Activated CD4-positive, alpha-beta T cell treated with anti-CD3 and anti-CD28 coated beads for 48 hours (primary cell): ENCODE measurements at places on chromosomes 1 and 21.
A peak's percentile ranks its signal among the peaks of the same experiment; 100 is the strongest.

DNA sequence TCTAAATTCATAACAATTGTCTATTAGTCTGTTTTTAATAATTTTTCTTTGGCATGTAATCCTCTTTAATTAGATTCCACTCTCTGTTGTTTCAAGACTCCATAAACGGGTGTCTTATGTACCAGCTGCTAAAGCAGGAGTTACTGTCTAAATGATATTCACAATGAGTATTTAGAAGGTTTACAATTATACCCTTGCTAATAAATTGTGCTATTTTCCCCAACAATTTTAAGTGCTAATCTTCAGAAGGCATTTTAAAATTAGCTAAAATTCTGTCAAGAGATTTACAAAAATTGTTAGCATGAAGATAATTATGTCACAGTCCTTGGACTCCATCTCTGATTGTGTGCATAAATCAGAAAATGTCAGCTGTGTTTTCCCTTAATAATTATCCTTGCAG is 83.7 kb downstream of the DPYD start:
- DNase-seq, result no peak

- DNase-seq, result no peak
These were observed 174.0 kb upstream of the KAZN start for GRCh38 chr1:14424325-14425002.

DNA sequence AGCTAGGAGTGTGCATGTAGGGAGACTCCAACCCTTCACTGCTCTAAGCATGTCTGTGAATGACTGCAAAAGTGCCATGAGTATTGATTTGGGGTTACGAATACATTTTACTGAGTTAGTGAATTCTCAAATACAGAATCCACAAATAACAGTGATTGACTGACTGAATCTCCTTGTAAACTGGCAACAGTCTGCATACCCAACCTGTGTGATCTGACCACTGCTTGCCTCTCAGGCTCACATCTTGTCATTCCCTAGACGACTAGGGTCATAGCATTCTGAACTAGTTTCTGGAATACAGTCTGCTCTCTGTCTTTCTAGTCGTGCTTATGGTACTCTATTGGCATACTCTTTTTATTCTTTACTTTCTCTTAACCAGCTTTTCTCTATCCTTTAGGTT is 7.4 kb downstream of the RRP15 start:
- no peak for DNase-seq

DNA sequence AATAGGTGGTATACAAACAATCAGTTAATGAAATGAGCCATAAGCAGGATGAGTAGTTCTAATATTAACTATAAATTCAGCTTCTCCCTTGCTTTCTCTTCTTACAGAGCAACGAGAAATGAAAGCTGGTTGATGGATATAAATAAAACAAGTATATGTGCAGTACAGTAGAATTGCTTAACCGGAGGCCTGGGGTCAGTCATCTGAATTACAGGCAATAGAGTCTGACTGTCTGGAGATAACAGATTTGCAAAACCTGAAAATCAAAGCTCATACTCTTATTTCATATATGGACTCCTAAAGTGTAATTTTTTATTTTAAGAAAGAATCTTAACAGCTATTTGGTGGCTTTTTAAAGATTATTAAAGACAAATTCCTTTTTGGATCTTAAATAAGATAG is 43.1 kb upstream of the SGIP1 start:
- DNase-seq, result no peak

DNA sequence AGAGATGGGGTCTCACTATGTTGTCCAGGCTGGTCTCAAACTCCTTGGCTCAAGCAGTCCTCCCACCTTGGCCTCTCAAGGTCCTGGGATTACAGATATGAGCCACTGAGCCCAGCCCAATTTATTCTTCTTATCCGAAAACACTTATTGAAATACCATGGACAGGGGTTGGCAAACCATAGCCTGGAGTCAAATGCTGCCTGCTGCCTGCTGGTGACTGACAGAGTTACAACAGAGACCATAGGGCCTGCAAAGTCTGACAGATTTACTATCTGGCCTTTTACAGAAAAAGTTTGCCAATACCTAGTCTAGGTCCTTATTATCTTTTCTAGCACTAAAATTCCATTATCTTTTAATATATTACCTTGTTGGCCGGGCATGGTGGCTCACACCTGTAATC is 87.1 kb upstream of the ZNF281 start:
- DNase-seq, result no peak

- DNase-seq, result no peak
These were observed at the start of gene WNT4 for GRCh38 chr1:22143065-22144033. TSS of gene WNT4 (minus strand) at chr1:22143097. CDS start at chr1:22142922, 175 bp downstream.

- no peak for DNase-seq
These were observed 149.8 kb downstream of the PDE4B start for GRCh38 chr1:65942476-65942875.

DNA sequence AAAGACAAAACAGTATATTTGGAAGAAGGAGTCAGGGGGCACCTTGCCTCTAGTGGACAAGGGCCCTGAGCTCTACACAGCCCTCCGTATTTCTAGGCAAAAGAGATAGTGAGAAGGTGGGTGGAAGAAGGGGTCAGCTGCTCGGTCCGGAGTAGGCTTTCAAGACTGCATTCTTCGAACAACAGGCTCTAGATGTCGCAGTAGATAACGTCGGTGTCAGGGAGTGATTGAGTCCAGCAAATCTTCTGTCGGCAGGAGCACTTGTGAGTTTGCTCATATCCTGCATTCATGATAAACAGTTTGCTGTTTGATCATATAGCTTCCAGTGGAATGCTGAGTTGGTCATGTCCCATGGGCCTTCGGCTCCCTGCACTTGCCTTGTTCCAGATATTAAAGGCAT is 36.8 kb downstream of the DIPK1A start:
- DNase-seq, result no peak

- no peak for DNase-seq
These were observed 10.5 kb upstream of the CPLANE2 start for GRCh38 chr1:16247441-16247840.

DNA sequence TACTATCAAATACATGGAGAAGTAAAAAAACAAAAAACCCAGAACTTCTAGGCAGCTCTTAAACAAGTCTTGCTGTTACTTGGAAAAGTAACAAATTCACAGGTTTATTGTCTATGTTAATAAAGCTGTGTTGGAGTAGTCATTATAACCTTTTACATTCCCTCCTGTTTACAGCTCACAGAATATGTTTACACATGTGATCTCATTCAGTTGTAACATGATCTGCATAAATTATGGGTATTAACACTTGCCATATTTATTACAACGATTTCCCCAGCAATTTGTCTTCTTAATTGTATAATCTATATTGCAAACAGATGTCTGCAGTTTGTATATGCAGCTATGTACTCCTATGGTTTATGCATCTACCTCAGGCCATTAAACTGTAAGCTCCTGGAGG is 28.6 kb downstream of the ERG start:
- no peak for DNase-seq

- DNase-seq, result no peak
These were observed 350.2 kb downstream of the ZNF326 start for GRCh38 chr1:90344963-90345730.

- peak; percentile 19 for DNase-seq
These were observed 82.1 kb downstream of the KCND3 start for GRCh38 chr1:111907321-111907720.
